ENCODE measurements at places on chromosomes 6 and 20.

GRCh38 chr20:51542571-51543421 lies at the start of gene NFATC2:
NFATC2 (minus strand) TSS chr20:51542719; CDS start chr20:51542499, 220 bp downstream.
- H3K4me1 ChIP-seq = peaks cover 3% of the 10 kb centered on the region
- no peak within 1 kb of the TSS for H3K27ac ChIP-seq
- no peaks in the 10 kb centered on the region for H3K36me3 ChIP-seq
- H3K4me3 ChIP-seq = no peak within 1 kb of the TSS

GRCh38 chr6:11404081-11404480 lies 133.5 kb upstream of the TMEM170B start:
- no peak for DNase-seq
- H3K36me3 ChIP-seq = no peaks in the 10 kb centered on the region
- no peaks in the 10 kb centered on the region for H3K4me1 ChIP-seq
- H3K27ac ChIP-seq = no peak overlapping the region
- H3K4me3 ChIP-seq = no peak overlapping the region

GRCh38 chr20:52800734-52801627 lies 171.2 kb upstream of the TSHZ2 start:
- DNase-seq = no peak
- no peak overlapping the region for H3K4me3 ChIP-seq
- no peak overlapping the region for H3K27ac ChIP-seq
- H3K4me1 ChIP-seq = no peaks in the 10 kb centered on the region
- no peaks in the 10 kb centered on the region for H3K36me3 ChIP-seq

- no peak overlapping the region for H3K4me3 ChIP-seq
- H3K27me3 ChIP-seq = no peaks in the 10 kb centered on the region
- H3K36me3 ChIP-seq = no peaks in the 10 kb centered on the region
- H3K4me1 ChIP-seq = no peaks in the 10 kb centered on the region
- H3K27ac ChIP-seq = no peak overlapping the region
- no peak for DNase-seq
Observed at GRCh38 chr6:29345380-29345779, 23.3 kb downstream of the OR5V1 start.

GRCh38 chr20:54040531-54040930 lies 29.9 kb downstream of the BCAS1 start:
- H3K27ac ChIP-seq = no peak overlapping the region
- H3K27me3 ChIP-seq = peaks cover 26% of the 10 kb centered on the region
- H3K4me3 ChIP-seq = no peak overlapping the region
- H3K4me1 ChIP-seq = no peaks in the 10 kb centered on the region

DNA sequence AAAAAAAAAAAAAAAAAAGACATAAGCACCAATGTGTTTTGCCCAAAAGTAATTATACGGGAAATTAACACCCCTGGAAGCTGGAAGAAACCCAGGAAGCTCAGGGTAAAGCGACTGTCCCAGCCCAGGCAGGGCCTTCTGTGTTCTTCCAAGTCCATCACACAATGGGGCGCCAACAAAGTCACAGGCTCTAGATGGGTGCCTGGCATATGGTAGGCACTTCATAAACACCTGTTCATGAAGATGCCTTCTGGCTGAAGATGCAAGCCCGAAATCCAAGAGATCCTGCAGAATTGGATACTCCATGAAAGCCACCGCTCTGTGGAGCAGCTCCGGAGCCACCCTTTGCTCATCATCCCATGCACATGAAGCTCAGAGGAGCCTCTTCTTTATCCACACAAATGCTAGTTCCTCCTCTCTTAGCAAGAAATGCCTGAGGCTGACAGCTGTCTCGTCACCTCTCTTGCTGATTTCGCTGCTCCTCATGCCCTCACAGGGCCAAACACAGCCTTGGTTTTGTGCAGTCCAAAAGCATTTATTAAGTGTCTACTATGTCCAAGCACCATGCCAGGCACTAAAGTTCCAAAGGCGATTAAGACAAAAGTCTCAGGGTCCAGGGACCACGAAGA lies 76.6 kb downstream of the TRERF1 start:
- no peak overlapping the region for H3K4me3 ChIP-seq
- no peaks in the 10 kb centered on the region for H3K4me1 ChIP-seq
- no peaks in the 10 kb centered on the region for H3K36me3 ChIP-seq
- no peak for DNase-seq
- H3K27me3 ChIP-seq = no peaks in the 10 kb centered on the region

GRCh38 chr6:104400844-104401243 lies 458.9 kb downstream of the HACE1 start:
- H3K27ac ChIP-seq = no peak overlapping the region
- no peaks in the 10 kb centered on the region for H3K4me1 ChIP-seq
- no peaks in the 10 kb centered on the region for H3K36me3 ChIP-seq
- no peak for DNase-seq

GRCh38 chr20:41306061-41306727 lies 11.3 kb downstream of the ZHX3 start:
- no peak overlapping the region for H3K27ac ChIP-seq
- DNase-seq = no peak
- no peak overlapping the region for H3K4me3 ChIP-seq
- H3K4me1 ChIP-seq = no peaks in the 10 kb centered on the region
- H3K36me3 ChIP-seq = no peaks in the 10 kb centered on the region

DNA sequence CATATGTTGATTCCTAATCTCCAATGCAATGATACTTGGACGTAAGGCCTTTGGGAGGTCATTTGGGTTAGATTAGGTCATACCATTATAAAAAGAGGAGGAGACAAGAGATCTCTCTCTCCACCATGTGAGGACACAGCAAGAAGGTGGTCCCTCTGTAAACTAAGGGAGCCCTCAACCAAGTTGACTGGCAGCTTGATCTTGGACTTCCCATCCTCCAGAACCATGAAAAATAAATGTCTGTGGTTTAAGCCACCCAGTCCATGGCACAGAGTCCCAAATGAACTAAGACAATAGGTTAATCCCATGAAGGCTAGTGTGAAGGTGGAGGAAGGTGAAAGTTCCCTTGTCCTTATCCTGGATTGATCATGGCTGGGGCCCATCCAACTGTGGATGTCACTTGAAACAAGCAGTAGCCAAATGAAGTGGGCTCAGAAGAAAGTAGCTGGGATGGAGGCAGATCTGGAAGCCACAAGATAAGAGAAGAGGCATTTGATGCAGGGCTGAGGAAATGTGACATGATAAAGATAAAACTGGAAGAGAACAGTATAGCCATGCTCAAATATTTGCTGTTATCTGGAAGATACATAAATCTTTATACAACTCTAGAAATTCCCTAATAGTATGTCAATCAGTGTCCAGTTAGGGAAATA lies 99.9 kb downstream of the BANF2 start:
- H3K4me1 ChIP-seq = no peaks in the 10 kb centered on the region
- no peaks in the 10 kb centered on the region for H3K36me3 ChIP-seq
- no peak overlapping the region for H3K4me3 ChIP-seq
- no peak overlapping the region for H3K27ac ChIP-seq

- no peaks in the 10 kb centered on the region for H3K4me1 ChIP-seq
- peaks cover 4% of the 10 kb centered on the region for H3K27me3 ChIP-seq
- H3K4me3 ChIP-seq = no peak overlapping the region
- no peak overlapping the region for H3K27ac ChIP-seq
Observed at GRCh38 chr6:46333481-46333880, 157.8 kb downstream of the RCAN2 start.

- H3K4me3 ChIP-seq = no peak overlapping the region
- no peaks in the 10 kb centered on the region for H3K4me1 ChIP-seq
- H3K27ac ChIP-seq = no peak overlapping the region
- H3K27me3 ChIP-seq = peaks cover 10% of the 10 kb centered on the region
- DNase-seq = no peak
Observed at GRCh38 chr6:33962246-33963027, 158.6 kb upstream of the MLN start.

DNA sequence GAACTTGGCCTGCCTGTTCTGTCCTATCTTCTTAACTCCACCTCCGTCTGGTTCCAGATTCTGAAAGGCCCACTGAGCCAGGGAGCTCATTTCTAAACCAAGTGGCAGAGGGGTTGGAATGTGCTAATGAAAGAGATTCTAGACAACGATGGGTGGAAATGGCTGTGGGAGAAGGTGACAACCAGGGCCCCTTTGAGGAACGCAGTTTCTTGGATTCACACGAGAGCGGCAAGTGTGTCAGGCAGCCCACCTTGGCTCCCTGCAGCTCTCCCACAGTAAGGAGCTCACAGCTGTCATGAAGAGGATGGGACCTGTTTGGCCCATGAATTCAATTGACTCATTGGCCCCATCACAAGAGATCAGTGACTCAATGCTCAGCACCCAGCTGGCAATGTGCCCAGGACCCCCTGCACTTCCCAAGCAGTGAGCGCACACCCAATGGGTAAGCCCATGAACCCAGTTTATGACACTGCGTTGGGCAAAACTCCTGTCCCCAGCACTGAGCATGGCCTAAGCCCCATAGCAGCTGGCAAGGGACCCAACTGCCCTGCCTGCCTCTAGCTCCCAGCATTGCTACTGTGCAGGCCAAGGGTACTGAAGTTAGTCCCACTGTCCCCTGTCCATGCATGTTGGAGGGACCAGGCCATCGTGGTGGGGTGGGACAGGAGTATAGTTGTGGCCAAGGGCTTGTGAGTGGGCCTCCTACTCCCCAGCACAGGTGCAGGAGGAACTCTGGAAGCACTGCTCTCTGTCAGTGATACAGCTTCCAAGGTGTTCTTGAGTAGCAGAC lies 16.4 kb downstream of the MRPS18A start:
- H3K4me1 ChIP-seq = peaks cover 3% of the 10 kb centered on the region
- no peak for DNase-seq
- H3K4me3 ChIP-seq = no peak overlapping the region
- H3K27ac ChIP-seq = no peak overlapping the region

Data from DND-41 (cell line).